ENCODE measurements at places on chromosomes 5 and 9. TPM values are rescaled to one million over a fixed set of nuclear protein-coding genes. Genes with fewer than 3 reads are reported as not detected.

Gene TXNDC8
- not detected for total RNA-seq

- no peak for DNase-seq
Observed at GRCh38 chr5:160497878-160498277, 76.2 kb downstream of the PTTG1 start.

DNA sequence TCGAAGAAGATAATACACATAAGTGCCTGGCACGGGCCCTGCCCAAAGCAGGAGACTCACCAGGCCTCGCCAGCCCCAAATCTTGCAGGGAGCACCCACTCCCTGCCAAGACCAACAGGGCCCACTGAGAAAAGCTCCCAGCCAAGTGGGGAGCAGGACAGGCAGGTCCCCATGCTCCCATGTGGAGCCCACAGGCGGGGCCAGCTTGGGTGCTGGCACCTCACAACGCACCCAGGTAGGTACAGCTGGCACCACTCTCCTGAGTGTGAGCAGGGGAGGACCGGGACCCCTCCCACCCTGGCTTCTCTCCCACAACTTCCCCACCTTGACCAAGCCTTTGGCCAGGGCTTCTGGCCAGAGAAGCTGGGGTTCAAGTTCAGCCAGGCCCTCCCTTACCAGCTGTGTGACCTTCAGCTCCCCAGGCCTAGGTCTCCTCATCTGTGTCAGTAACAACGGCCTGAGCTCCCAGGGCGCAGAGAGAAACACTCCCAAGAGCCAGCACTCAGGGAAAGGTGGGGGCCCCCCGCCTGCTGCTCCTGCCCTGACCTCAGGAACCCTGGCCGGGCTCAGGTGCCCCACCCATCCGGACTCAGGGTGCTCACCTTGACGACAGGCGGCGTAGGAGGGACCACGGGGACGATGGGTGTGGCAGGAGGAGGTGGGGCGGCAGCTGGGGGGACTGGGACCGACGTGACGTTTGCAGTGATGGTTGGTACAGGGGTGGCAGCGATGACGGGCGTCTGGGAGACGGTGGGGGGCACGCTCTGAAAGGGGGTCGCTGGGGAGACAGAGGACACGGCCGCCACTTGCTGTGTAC is 17.8 kb downstream of the BRD3 start:
- DNase-seq: no peak

DNA sequence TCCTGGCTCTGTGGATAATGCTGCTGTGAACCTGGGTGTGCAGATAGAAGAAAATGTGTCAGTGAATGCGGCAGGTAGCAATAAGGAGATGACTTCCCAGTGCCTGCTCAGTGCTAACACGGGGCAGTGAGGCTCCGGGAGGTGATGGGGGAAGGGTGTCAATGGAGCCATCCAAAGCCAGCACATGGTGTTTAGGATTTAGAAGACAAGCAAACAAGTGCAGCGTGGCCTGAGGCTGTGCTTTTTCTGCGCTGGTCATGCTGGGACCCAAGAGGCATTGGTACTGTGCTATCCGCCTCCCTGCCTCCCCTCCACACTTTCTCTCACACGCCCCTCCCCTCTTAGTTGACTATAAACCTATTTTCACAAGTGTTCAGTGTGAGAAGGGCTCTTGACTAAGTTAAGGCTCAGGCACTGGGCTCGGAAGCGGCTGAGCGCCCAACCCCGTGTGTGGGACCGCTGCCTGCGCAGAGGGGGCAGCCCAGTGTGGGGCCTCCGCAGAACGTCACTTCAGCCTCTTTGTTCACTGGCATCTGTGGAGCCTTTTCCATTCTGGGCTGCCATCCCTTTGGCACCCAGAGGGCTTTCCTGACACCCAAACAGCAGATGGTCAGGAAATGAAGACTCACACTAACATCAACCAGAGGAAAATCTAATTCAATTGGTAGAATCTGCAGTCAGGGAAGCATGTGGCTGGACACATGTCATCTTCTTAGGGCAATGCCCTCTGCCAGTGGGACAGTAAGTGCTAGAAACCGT is 21.8 kb upstream of the NINJ1 start:
- no peak for DNase-seq

DNA sequence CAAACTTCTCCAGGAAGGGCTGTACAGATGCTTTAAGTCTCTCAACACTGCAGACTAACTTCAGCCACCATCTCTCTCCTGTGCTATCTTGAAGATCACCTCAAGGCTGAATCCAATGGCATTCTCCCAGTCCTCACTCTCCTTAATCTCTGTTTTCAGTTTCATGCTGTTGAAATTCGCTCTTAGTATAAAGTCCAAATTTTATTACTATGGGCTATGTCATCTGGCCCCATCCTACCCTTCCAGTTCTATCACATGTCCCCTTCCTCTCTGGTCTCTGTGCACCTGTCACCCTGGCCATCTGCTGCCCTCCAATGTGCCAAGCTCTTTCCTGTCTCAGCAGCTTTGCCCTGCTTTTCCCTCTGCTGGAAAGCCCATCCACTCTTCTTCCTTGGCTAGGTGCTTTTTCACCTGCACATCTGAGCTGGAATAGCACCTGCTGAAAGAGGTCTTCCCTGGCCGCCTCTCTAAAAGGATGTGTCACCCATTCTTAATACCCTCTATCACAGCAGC is 284.7 kb upstream of the MAP3K1 start:
- DNase-seq: no peak

- DNase-seq: no peak
Observed at GRCh38 chr5:88805151-88805784, 77.7 kb downstream of the MEF2C start.

- no peak for DNase-seq
Observed at GRCh38 chr5:1540166-1540565, 16.4 kb upstream of the LPCAT1 start.

DNA sequence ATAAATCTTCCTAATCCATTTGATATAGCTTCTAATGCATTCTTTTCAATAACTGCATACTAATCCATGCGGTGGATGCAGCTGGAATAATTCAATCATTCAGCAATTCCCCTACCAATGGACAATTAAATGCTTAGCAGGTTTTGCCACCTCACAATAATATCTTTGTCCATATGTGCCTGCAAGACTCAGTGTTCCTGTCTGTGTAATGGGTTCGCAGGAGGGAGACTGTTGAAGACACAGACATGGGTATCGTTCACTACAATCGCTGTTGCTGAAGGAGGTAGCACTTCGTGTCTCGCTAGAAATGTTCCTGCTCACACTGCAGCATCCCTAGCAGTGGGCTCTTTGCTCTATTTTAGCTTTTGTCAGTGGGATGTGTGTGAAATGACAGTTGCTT is 214.4 kb downstream of the MED10 start:
- no peak for DNase-seq

GRCh38 chr5:112329419-112330090 is 89.5 kb downstream of the EPB41L4A start:
- no peak for DNase-seq

DNA sequence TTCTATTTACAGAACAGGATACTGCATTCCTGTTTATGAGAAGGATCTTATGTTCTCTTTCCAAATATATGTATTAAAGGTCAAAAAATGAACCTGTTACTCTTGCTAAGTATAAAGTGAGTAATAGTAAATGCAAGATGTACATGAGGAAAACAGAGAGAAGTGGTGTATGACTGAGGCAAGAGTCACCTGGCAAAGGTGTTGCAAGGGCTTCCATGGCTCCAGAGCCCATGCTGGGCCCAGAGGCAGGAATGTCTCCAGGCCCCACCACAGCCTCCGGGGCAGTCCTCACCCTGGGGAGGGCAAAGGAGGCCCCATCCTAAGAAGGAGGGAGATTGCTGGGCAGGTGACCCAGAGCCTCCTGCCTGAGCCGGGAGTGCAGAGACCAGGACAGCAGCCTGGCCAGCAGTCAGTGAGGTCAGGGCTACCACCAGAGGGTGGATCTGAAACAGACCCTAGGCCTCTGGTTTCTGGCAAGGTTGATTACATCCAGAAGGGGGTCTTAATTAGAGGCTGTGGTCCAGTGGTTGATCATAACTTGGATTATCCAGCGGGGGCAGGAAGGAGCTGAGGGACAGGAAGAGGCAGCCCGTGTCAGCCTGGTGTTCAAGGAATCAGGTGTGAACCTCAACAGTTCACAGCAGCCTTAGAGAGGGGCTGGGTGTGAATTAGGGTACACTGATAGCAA is 57.3 kb upstream of the CPLX2 start:
- no peak for DNase-seq

- DNase-seq: no peak
Observed at GRCh38 chr5:107418902-107419301, 251.8 kb downstream of the EFNA5 start.

- DNase-seq: no peak
Observed at GRCh38 chr9:13388157-13388556, 108.7 kb upstream of the MPDZ start.

Measured in activated CD4-positive, alpha-beta T cell treated with anti-CD3 and anti-CD28 coated beads, Interleukin-2, amount 10 ng/mL, durations not matched to agents 24 days and 14 days (primary cell).